ENCODE measurements at places on chromosomes 12 and 14. TPM values are rescaled to one million over a fixed set of nuclear protein-coding genes. Genes with fewer than 3 reads are reported as not detected.

SCN8A gene
- 1.6 TPM for total RNA-seq

FOXN4 gene
- total RNA-seq: 0.04 TPM

UBC gene
- 1,470 TPM for total RNA-seq

RD3L gene
- not detected for total RNA-seq

ACVRL1 gene
- total RNA-seq: 0.18 TPM

C12orf50 gene
- total RNA-seq: not detected

ASCL1 gene
- total RNA-seq: not detected

KRT79 gene
- total RNA-seq: 0.10 TPM

ASPG gene
- 0.15 TPM for total RNA-seq

SYNE2 gene
- total RNA-seq: 10.0 TPM

LMNTD1 gene
- not detected for total RNA-seq

CLEC1A gene
- not detected for total RNA-seq

VASH1 gene
- 3.4 TPM for total RNA-seq

SAMD15 gene
- 1.4 TPM for total RNA-seq

C3AR1 gene
- total RNA-seq: not detected

KLRD1 gene
- not detected for total RNA-seq

DPY19L2 gene
- total RNA-seq: 1.4 TPM

RIN3 gene
- 21.5 TPM for total RNA-seq

SAV1 gene
- total RNA-seq: 31.0 TPM

NFE2 gene
- 0.03 TPM for total RNA-seq

CCDC175 gene
- not detected for total RNA-seq

LMO3 gene
- not detected for total RNA-seq

FERMT2 gene
- total RNA-seq: 43.7 TPM

SPX gene
- 4.0 TPM for total RNA-seq

KDM2B gene
- total RNA-seq: 19.0 TPM

ARPC3 gene
- 436 TPM for total RNA-seq

PPP1R1A gene
- total RNA-seq: 0.14 TPM

ACOT6 gene
- total RNA-seq: not detected

Measured in A549 treated with AZD2906 at 1 μM for 4 hours (cell line).